Progenitor cell of endocrine pancreas (in vitro differentiated cells): ENCODE measurements at places on chromosomes 12 and 14. TPM values are rescaled to one million over a fixed set of nuclear protein-coding genes. Genes with fewer than 3 reads are reported as not detected.

- no peaks in the 10 kb centered on the region for H3K27me3 ChIP-seq
- H3K4me1 ChIP-seq: peaks cover 15% of the 10 kb centered on the region
- no peak overlapping the region for H3K27ac ChIP-seq
- H3K36me3 ChIP-seq: peaks cover 1% of the 10 kb centered on the region
Measured at GRCh38 chr14:59301354-59301753, 112.9 kb downstream of the DAAM1 start.

DNA sequence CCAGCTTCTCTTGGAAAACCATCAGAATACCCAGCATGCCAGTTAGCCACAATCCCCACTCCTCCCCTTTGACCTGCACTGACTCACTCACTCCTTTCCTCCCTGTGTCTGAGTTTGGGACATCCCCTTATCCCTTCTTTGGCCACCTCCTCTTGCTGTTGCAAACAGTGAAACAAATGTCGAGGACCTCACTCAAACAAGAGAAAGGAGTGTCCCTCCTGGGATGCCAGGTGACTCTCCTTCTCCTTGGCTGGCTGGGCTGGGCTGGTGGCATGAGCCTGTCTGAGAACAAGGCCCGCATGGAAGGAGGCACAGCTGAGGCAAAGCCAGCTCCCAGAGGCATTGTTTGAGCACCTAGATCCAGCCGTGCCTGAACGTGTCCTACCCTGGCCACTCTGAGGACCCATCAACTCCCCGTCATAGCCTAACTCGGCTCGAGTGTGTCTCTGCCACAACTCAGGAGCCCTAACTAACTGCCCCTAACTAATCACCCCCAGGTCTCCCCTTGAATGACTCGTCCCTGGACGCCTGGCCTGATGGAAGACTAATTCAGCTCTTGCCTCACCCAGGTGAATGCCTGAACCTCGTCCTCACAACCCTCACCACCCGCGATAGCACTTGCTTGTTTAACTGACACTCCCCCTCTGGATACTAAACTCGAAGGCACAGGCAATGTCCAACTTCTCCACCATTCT is 43.0 kb downstream of the NCOR2 start:
- H3K27me3 ChIP-seq: no peaks in the 10 kb centered on the region
- no peak overlapping the region for H3K4me3 ChIP-seq
- H3K36me3 ChIP-seq: peaks cover 6% of the 10 kb centered on the region
- DNase-seq: no peak
- H3K4me1 ChIP-seq: peaks cover 4% of the 10 kb centered on the region

- no peak for DNase-seq
- peaks cover 16% of the 10 kb centered on the region for H3K4me1 ChIP-seq
- H3K4me3 ChIP-seq: no peak overlapping the region
- peaks cover 3% of the 10 kb centered on the region for H3K27me3 ChIP-seq
- H3K36me3 ChIP-seq: no peaks in the 10 kb centered on the region
Measured at GRCh38 chr12:124904306-124905098, 9.9 kb downstream of the UBC start.

GRCh38 chr14:102849526-102850379 is 72.5 kb downstream of the TRAF3 start:
- H3K27me3 ChIP-seq: no peaks in the 10 kb centered on the region
- H3K4me3 ChIP-seq: no peak overlapping the region
- H3K36me3 ChIP-seq: peaks cover 4% of the 10 kb centered on the region
- H3K27ac ChIP-seq: peak overlapping the region; percentile 50

DNA sequence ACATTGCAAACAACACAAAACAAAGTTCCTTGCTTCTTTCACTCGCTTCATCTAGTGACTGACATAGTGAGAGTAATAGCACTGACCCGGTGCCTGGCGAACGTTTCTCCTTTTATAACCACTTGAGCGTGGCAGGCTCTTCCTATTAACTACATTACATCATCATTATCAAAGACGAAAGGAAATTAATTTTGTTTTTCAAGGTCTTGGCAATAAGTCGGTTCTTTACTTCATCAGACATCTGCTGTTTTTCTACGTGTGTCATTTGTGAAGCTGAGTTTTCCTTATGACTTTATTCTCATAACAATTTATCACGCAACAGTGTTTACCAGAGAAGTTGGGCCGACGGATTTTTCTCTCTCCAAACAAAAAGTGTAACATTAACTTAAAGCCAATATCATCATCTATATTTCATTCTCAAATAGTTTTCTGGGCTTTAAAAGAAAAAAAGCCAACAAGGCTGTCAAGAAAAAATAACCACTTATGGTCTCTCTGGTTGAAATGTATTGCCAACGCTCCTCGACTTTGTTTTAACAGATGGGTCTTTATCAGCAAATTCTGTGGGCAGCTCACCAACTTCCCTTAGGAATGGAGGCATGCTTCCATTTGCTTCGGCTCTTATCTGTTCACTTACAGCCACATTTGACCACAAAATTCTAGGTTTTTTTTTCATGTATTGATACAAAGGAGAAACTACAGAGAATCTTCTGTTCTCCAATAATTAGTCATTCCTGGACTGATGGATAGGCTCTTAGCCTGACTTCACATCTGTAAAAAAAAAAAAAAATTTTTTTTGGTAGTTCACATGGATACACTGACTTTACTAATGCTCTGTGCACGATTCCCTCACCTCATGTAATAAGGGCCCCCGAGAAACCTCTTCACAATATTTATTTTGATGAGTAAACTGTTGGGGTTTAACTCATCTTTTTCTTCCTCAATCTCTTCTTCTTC is 97.1 kb upstream of the CDKN3 start:
- no peak overlapping the region for H3K27ac ChIP-seq
- H3K4me3 ChIP-seq: no peak overlapping the region
- peaks cover 28% of the 10 kb centered on the region for H3K4me1 ChIP-seq

- peaks cover 2% of the 10 kb centered on the region for H3K36me3 ChIP-seq
- H3K27me3 ChIP-seq: no peaks in the 10 kb centered on the region
- H3K4me3 ChIP-seq: no peak overlapping the region
- H3K4me1 ChIP-seq: no peaks in the 10 kb centered on the region
Measured at GRCh38 chr14:95941897-95942296, 65.3 kb downstream of the TUNAR start.

DNA sequence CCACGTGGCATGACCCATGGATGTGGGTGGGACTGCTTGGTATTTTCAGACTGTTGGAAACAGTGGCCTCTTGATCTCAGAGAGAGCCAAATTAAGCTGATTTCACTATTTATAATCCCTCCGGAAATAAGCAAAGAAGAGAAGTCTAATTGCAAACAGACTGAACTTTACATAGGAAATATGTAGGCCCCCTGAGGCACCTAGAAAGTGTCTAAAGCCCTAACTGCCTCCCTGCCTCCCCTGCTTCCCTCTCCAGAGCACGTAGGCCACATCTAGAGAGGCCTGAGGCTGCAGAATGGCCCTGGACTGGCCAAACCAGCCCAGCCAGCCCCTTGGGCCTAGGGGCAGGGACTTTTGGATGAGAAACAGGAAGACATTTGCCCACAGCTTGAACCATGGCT is 123.8 kb downstream of the ZFP36L1 start:
- H3K27me3 ChIP-seq: no peaks in the 10 kb centered on the region
- H3K27ac ChIP-seq: no peak overlapping the region
- no peak for DNase-seq
- H3K4me1 ChIP-seq: peaks cover 13% of the 10 kb centered on the region

- no peak overlapping the region for H3K4me3 ChIP-seq
- no peaks in the 10 kb centered on the region for H3K36me3 ChIP-seq
- H3K27ac ChIP-seq: peak overlapping the region; percentile 35
- no peaks in the 10 kb centered on the region for H3K27me3 ChIP-seq
- no peak for DNase-seq
Measured at GRCh38 chr12:124675881-124676713, 108.7 kb upstream of the NCOR2 start.

The ALX1 gene
- total RNA-seq: 3.0 and 3.2 TPM in 2 replicates

The RTRAF gene
- total RNA-seq: 233 and 247 TPM in 2 replicates

DNA sequence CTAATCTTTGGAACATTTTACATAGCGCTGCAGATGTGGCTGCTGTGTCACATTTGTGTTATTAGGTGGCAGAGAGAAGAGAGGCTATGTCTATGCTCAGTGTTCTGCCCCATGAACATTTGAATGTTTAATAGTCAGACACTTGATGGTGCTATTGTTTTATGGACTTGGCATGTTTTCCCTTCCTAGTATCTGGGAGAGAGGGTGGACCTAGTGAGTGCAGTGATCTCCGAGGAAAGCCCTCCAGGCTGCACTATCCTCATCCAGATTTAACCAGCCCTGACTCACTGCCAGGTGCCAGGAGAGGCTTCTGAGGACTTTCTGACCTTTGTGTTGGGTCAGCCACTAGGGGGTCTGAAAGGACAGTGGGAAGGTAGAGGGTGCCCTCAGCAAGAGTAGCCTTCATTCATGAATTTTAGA is 24.3 kb downstream of the ZFC3H1 start:
- peaks cover 37% of the 10 kb centered on the region for H3K36me3 ChIP-seq
- no peak overlapping the region for H3K4me3 ChIP-seq
- peaks cover 13% of the 10 kb centered on the region for H3K4me1 ChIP-seq
- no peak for DNase-seq
- H3K27me3 ChIP-seq: no peaks in the 10 kb centered on the region

GRCh38 chr14:83071888-83072501 is 1538.3 kb upstream of the SEL1L start:
- H3K36me3 ChIP-seq: no peaks in the 10 kb centered on the region
- H3K27ac ChIP-seq: no peak overlapping the region
- H3K4me3 ChIP-seq: no peak overlapping the region

GRCh38 chr14:51239813-51240803 is at the start of gene TMX1:
Gene TMX1 (plus strand): TSS chr14:51240247. CDS start chr14:51240293, 46 bp downstream.
- peaks cover 6% of the 10 kb centered on the region for H3K4me1 ChIP-seq
- no peak within 1 kb of the TSS for H3K4me3 ChIP-seq
- H3K36me3 ChIP-seq: peaks cover 3% of the 10 kb centered on the region
- H3K27me3 ChIP-seq: no peaks in the 10 kb centered on the region
- peak; percentile 95 for DNase-seq

The RESF1 gene
- total RNA-seq: 270 and 287 TPM in 2 replicates

- H3K36me3 ChIP-seq: peaks cover 11% of the 10 kb centered on the region
- H3K4me1 ChIP-seq: no peaks in the 10 kb centered on the region
- H3K27ac ChIP-seq: no peak overlapping the region
Measured at GRCh38 chr14:71005076-71005475, 97.8 kb downstream of the PCNX1 start.

GRCh38 chr12:48105321-48105866 is 485 bp downstream of the SENP1 start:
- peak overlapping the region; percentile 98 for H3K4me3 ChIP-seq
- no peaks in the 10 kb centered on the region for H3K36me3 ChIP-seq
- H3K4me1 ChIP-seq: peaks cover 28% of the 10 kb centered on the region
- H3K27me3 ChIP-seq: no peaks in the 10 kb centered on the region
- H3K27ac ChIP-seq: peak overlapping the region; percentile 96
- DNase-seq: no peak

DNA sequence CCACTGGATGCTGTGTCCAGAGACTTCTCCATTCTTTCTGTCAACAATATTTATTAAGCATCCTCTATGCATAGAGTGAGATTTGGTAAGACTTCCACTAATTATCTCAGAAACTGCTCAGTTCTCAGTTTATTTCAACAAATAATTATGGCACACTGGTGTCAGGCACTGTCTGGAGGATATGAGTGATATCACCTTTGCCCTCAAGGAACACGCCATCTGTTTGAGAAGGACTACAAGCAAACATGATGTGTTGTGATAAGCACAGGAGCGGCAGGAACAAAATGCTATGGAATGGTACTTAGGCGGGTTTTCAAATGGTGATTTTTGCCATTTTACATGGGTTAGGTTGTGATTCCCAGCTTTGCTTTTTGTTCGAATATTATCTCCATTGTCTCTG is 229.2 kb downstream of the DPF3 start:
- peak overlapping the region; percentile 13 for H3K27ac ChIP-seq
- no peak for DNase-seq
- peaks cover 21% of the 10 kb centered on the region for H3K4me1 ChIP-seq
- no peak overlapping the region for H3K4me3 ChIP-seq

GRCh38 chr12:75888874-75889613 is 142.5 kb downstream of the PHLDA1 start:
- no peak overlapping the region for H3K4me3 ChIP-seq
- no peaks in the 10 kb centered on the region for H3K36me3 ChIP-seq
- H3K4me1 ChIP-seq: peaks cover 18% of the 10 kb centered on the region
- H3K27ac ChIP-seq: peak overlapping the region; percentile 91
- DNase-seq: no peak

- no peak overlapping the region for H3K4me3 ChIP-seq
- peaks cover under 1% of the 10 kb centered on the region for H3K36me3 ChIP-seq
- DNase-seq: no peak
- H3K27ac ChIP-seq: no peak overlapping the region
Measured at GRCh38 chr14:61090432-61091216, 109.6 kb downstream of the SLC38A6 start.

DNA sequence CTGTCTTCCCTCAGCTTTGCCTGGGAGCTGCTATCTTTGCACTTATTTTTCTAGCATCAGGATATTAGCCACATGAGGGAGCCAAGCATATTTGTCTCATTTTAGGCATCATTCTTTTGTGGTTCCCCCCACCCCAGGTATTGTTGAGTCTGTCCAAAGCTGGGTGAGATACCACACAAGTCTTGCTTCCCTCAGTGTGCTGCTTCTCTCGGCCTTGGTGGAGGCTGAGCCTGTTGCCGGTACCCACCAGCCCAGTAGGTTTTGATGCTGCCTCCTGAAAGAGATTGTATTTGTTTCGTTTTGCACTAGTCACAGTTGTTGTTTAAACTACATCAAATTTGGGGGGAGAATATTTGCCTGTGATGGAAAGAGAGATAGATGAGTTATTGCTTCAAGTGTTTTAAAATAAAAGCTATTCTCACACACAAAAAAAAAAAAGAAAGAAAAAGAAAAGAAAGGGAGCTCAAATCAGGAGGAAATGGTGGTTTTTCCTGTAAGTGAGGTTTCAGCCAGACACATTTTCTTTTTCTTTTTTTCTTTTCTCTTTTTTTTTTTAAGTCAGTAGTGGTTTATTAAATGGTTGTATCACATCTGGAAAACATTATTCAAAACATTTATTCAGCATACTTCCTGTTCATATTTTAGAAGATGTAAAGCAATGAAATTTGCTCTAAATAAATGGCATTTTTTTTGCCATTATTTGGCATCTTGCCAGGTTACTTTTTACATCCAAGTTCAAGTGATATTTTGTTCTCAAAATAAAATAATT is 58.5 kb downstream of the SLC4A8 start:
- no peak for DNase-seq
- H3K27ac ChIP-seq: no peak overlapping the region
- peaks cover 8% of the 10 kb centered on the region for H3K27me3 ChIP-seq
- peaks cover 6% of the 10 kb centered on the region for H3K4me1 ChIP-seq

The ADAM21 gene
- 0.11 and 0.12 TPM in 2 replicates for total RNA-seq

DNA sequence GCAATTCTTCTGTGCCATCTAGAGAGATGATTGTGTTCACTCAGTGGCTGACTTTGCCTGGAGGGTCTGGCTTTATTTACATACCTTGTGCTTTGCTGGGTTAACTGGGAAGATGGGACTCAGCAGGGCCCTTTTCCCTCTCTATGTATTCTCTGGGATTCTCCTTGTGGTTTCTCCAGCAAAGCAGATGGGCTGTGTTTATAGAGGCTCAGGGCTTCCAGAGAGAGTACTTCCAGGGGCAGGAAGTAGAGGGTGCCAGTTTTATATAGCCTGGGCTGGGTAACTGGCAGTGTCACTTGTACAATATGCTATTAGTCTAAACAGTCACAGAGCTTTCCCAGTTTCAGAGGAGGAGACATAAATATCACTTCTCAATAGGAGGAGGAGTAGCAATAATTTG is 509.9 kb downstream of the DIO2 start:
- peaks cover 14% of the 10 kb centered on the region for H3K4me1 ChIP-seq
- H3K27ac ChIP-seq: no peak overlapping the region
- H3K36me3 ChIP-seq: peaks cover 3% of the 10 kb centered on the region
- peaks cover 4% of the 10 kb centered on the region for H3K27me3 ChIP-seq
- no peak overlapping the region for H3K4me3 ChIP-seq
- no peak for DNase-seq
